LHCN-M2 (cell line): ENCODE measurements at places on chromosomes 2 and 18.
A peak's percentile ranks its signal among the peaks of the same experiment; 100 is the strongest.

GRCh38 chr2:69221960-69222751 is 164.9 kb downstream of the GFPT1 start:
- DNase-seq = peak; percentile 87

DNA sequence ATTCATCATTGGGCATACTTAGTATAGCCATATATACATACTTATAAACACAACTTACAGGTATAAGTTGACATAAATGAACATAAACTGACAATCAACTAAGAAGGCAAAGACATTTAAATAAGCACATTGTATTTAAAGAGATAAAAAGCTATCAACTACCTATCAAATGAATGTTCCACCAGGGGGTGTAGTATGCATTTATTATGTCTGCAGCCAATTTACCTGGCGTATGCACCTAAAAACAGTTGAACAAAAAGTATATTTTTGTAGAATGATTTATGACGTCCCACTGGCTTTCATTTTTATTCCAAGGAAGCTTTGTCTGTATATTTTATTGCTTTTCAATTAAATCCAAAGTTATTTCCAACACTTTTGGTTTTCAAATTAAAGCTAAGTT is 323.5 kb downstream of the AFF3 start:
- no peak for DNase-seq

DNA sequence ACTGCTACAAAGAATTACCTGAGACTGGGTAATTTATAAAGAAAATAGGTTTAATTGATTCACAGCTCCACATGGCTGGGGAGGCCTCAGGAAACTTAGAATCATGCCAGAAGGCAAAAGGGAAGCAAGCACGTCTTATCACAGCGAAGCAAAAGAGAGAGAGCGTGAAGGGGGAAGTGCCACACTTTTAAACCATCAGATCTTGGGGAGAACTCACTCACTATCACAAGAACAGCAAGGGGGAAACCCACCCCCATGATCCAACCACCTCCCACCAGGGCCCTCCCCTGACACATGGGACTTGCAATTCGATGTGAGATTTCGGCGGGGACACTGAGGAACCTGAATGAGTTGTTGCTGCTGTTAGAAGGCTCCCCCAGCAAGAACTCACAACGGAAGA is 220.2 kb upstream of the PIEZO2 start:
- no peak for DNase-seq

GRCh38 chr2:1022178-1022577 is 71.5 kb downstream of the SNTG2 start:
- no peak for DNase-seq

- no peak for DNase-seq
These were observed 50.7 kb downstream of the MGAT5 start for GRCh38 chr2:134304394-134305108.
